Fibroblast of skin of left quadriceps (primary cell): ENCODE measurements at places on chromosomes 6 and 20.

DNA sequence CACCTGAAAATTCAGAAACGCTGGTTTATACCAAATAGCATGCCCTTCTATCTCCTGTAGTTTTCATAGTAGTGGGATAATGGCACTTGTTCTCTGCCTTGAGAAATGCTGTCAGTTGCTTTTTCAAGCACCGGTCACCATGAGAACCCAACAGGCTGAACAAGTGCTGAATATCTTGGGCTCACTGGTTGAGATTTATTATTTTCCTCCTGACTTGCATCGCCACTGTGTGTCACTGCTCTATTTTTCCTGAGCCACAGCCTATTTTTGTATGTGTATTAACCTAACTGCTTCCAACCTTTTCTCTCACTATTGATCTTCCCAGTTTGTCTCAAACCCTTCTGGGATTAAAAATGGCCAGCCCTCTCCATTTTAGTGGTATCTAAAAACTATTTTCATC, 71.9 kb downstream of the OPN5 start:
- DNase-seq: no peak

- no peak for DNase-seq
These were observed 194.8 kb downstream of the MAFB start for GRCh38 chr20:40494248-40494647.

DNA sequence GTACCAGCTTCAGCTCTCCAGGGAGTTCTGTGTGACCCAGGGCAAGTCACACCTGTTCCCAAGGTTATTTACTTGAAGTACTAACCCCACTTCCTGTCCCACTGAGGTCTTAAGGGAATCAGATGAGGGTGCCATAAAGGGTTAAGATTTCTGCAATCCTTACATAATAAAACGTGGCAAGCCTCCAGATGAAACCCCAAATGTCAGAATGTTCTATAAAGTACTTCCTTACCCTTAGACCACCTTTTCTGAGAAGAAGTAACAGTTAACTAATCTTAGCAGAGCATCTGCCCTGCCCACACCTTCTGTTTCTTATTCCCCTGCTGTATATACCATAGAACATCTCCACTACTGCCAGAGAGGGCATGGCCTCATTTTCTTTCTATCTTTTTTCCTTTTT, 6.0 kb upstream of the AVP start:
- DNase-seq: no peak

GRCh38 chr20:59724457-59725366, 120.4 kb downstream of the PHACTR3 start:
- no peak for DNase-seq

DNA sequence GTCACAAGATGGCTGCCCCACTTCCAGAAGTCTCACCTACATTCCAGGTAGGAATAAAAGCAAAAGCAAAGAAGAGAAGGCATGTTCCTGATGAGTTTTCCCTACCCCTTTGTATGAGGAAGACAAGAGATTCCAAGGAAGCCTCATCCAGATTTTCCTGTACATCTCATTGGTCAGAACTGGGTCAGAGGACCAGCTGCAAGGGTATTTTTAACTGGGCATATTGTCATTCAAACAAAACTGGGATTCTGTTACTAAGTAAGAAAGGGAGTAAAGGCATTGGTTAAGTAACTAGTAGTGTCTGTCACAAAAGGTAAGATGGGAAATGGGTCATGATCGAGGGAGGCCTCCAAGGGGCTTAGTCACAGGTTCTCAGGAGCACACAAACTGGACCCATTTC, 28.2 kb upstream of the RIMS4 start:
- DNase-seq: no peak

DNA sequence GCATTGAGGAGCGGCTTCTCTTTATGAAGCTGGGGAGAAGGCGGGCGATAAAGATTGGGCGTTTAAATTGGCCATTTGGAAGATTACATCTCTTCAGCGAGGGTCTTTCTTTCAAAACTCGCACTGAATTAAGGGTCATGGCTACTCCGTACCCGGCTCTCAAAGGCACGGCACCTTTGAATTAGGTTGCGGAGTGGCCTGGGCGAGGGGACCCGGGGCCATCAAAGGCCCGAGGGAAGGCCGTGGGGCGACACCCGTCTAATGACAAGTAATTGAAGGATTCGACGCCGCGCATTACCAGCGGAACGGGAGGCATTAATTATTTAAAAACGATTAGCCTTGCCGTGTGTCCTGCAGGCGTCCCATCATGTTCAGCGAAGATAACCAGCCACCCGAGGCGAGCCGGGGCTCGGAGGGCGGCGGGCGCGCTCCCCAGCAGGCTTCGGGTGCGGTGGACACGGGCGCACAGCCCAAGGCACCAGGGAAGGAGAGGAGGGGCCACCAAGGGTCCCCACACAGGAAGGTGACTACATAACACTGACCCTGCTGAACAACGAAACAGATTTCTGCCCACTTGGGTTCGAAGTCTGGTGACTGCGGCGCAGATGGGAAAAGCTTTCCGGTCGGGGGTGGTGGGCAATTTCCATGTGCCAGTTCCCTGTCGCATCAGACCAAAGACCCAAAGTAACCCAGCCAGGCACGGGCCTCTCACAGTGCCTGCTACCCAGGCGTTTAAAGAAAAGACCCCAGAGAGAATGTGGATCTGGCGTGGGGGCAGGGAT, 7.4 kb downstream of the FOXA2 start:
- no peak for DNase-seq

GRCh38 chr20:13348311-13349234, 127.5 kb downstream of the ISM1 start:
- DNase-seq: no peak
